T-helper 9 cell (primary cell): ENCODE measurements at places on chromosomes 6 and 20.

DNA sequence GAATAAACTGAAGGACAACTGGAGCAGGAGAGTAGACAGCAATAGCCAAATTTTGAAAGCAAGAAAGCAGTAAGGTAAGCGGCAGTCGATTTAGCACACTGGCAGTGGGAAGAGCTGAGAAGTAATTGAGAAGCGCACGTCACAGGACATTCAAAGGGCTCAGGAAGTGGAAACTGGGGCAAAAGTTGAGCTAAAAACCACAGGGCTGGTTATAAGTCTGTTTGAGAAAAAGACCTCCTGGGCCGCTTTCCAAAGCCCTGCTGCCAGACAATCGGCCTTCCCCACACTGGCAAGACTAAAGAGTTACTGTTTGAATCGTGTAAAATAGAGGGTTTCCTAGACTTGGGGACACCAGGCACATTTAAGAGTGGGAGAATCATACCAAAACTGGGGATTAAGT, 161.4 kb downstream of the DNAH8 start:
- DNase-seq, result peak; percentile 18

DNA sequence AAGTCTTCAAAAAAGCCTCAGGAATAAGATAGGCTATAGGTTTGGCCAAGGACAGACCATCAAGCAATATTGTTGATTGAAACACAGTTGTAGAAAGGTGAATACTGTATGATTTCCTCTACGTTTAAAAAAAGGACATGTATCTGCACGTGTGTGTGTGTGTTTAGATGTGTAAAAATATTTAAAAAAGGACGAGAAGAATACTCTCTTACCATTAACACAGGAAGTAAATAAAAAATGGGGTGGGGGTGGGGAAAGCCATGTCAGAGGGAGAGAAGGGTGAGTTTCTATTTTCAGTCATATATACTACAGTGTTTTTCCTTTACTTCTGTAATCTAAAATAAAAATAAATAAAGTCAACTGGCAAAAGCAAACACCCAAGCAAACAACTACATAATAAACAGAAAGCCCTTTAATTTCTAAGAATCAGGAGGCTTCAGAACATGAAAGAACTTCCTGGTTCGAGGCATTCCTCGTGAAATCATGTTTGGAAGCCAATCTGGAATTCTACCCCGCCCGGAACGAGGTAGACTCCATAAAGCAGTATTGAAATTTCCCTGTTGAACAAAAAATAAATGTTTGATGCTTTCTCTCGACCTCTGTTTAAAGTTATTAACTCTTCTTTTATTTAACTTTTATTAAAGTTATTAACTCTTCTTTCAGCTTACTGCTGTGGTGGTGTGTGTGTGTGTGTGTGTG, 158.1 kb upstream of the ZNF217 start:
- DNase-seq, result no peak

GRCh38 chr6:131349199-131349598, 213.9 kb downstream of the AKAP7 start:
- DNase-seq, result no peak

GRCh38 chr6:139839506-139840156, 465.2 kb upstream of the CITED2 start:
- DNase-seq, result no peak

DNA sequence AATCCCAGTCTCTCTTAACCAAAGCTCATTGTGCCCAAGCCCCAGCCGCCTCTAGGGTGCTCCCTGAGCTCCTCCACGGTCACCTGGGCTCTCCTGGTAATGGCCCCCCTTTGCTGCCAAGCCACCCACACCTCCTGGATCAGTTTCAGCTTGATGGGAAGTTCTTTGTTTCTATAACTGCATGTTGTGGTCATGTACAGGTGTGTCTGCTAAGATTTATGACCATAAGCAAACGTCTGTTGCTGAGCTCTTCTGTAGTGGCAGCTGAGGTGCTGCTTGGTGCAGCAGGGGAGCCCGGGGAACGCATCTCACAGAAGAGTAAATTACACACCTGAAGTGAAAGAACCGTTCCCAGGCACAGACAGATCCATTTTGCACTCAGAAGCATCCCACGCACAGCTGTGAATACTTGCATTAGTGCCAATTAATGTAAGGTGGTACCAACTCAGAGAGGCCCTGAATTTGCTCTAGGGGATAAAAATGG, 194.6 kb upstream of the ARID1B start:
- DNase-seq, result no peak

DNA sequence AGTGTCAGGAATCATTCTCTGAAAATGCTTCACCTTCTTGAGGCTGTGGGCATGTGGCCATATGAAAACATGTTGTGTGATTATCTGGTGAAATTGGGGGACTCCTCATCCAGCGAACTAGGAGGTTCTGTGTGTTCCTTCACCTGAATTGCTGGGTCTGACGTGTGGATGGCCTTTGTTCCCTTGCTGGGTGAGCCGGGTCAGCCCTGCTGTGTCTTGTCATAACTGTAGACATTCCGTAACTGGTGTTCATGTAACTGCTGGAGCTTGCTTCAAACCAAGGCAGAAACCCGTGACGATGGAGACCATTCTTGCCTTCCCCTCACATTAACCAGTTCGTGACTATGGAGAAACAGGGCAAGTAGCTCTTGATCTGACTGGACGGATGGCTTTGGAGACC, 123.5 kb downstream of the GMPR start:
- no peak for DNase-seq

- DNase-seq, result no peak
Measured at GRCh38 chr6:40343318-40343876, 243.8 kb downstream of the LRFN2 start.

DNA sequence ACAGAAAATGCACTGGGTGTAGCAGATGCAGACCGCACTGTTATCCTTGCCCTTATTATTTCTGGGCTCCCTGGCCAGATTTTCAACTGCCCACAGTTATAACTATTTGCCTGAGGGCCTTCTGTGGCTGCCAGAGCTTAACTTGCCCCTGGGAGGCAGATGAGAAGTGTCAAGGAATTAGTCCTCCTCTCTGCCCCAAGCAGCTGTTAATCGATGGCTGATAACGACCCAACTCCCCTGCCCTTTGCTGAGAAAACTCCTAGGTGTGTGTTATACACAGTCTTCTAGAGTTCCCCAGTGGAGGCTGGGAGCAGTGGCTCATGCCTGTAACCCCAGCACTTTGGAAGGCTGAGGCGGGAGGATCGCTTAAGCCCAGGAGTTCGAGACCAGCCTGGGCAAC, 44.4 kb upstream of the SHLD1 start:
- DNase-seq, result no peak

- DNase-seq, result no peak
Measured at GRCh38 chr6:159555082-159555875, 137.8 kb downstream of the SOD2 start.

DNA sequence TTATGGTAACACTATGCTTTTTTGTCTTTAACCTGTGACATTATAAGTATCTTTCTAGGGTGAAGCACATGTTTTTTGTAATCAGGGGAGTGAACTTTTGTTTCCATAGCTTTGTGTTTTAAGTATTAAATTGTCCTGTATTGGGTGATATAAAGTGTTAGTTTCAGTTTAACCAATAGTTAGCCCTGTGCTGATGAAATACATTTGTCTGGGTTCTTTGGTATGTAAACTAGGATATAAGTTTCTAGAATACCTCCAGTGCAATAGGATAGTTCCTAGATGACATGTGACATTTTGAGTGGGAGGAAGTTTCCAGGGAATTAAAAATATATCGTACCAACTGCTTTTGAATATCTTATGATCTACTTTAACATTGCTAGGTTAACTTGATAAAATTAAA, 611.0 kb upstream of the MARCKS start:
- no peak for DNase-seq

GRCh38 chr6:3328145-3328544, 69.4 kb downstream of the PSMG4 start:
- DNase-seq, result no peak

GRCh38 chr6:53055873-53056272, 9.3 kb upstream of the FBXO9 start:
- no peak for DNase-seq

DNA sequence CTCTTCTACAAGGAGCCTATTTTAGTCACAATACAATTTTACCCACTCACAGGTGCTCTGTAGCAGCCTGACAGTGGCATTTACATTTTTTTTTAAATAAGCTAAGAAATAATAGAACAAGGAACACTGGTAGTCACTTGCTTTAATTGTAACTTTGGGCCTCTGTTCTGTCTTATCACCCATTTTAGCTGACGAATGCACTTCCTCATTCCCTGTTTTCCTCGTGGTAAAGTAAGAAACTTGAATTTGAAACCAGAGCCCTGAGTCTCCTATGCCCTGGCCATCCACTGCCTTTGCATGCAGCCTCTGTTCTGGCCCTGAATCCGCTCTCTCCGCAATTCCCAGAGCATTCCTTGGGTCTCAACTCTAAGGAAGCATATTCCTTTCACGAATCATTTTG, 550.6 kb downstream of the PTPRT start:
- DNase-seq, result no peak

- no peak for DNase-seq
Measured at GRCh38 chr6:133214267-133214666, 26.9 kb upstream of the EYA4 start.

DNA sequence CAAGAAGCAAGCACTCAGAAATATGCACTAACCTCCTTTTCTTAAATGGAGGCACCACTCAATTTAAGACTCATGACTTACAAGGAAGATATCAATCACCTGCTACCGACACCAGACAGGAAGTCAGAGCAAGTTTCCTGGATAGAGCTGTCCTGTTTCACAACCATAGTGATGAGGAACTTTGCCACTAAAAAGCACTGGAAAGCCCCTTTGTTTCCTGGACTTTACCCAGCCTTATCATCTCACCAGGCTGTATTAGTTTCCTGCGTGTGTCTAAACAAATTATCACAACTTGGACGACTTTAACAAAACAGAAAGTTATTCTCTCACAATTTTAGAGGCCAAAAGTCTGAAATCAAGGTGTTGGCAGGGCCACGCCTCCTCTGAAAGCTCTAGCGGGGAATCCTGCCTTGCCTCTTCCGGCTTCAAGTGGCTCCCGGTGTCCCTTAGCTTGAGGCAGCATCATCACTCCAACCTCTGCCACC, 253.8 kb upstream of the STXBP5 start:
- no peak for DNase-seq

GRCh38 chr6:157218371-157219198, 104.7 kb downstream of the TMEM242 start:
- DNase-seq, result no peak

DNA sequence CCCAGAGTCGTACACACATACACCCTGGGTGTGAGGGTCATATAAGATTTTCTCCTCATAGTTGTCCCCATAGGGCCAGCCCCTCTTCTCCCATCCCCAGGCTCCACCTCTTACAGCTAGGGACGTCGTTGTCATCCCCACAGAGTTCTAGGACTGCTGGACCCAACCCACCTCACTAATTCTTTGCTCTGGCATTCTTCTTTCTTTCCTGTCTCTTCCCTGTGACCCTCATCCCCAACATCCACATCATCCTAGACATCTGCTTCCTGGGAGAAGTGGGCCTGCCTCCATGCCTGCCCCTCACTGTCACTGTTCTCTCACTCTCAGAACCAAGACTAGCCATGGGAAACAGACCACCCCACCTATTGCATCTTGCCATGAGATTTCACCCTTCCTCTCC, 1.1 kb downstream of the PSMF1 start:
- no peak for DNase-seq

GRCh38 chr6:1326535-1327121, 14.7 kb downstream of the FOXQ1 start:
- DNase-seq, result no peak

- DNase-seq, result no peak
Measured at GRCh38 chr6:13664703-13665352, 46.8 kb downstream of the RANBP9 start.

GRCh38 chr6:135519348-135519747, 21.8 kb upstream of the AHI1 start:
- no peak for DNase-seq
